ENCODE measurements at places on chromosomes 1 and 21. TPM values are rescaled to one million over a fixed set of nuclear protein-coding genes. Genes with fewer than 3 reads are reported as not detected.

The WNT2B gene
- polyA plus RNA-seq, result 0.84 TPM

The PPOX gene
- 42.0 TPM for polyA plus RNA-seq

The CZIB gene
- polyA plus RNA-seq, result 40.6 TPM

The DBT gene
- 3.0 TPM for polyA plus RNA-seq

DNA sequence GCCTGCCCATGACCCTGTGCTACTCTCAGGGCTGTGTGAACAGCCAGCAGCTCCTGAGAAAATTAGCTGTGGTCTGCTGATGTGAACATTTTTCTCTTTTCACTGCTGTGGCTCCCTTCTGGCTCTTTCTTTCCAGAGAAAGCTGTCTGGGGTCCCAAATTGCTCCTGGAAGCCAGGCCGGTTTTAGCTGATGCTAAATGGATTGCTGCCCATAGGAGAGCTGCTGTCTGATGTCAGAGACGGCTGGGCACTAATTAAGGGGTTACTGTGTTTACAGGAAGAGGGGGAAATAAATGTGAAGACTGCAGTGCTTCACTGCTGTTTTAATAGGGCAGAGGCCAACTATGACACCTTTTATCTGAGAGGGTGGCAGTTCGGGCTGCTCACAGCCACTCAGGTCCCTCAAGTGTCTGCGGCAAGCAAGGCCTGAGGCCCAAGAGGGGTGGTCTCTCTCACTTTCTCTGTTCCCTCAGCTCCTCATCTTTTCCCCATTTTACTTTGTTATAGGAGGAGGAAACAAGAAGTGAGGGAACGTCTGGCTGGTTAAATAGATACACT is 106.0 kb upstream of the GNG12 start:
- DNase-seq, result no peak

GRCh38 chr1:89799495-89799894 is 21.3 kb upstream of the LRRC8D start:
- no peak for DNase-seq

- no peak for DNase-seq
Observed at GRCh38 chr1:163085041-163085903, 16.1 kb downstream of the RGS4 start.

DNA sequence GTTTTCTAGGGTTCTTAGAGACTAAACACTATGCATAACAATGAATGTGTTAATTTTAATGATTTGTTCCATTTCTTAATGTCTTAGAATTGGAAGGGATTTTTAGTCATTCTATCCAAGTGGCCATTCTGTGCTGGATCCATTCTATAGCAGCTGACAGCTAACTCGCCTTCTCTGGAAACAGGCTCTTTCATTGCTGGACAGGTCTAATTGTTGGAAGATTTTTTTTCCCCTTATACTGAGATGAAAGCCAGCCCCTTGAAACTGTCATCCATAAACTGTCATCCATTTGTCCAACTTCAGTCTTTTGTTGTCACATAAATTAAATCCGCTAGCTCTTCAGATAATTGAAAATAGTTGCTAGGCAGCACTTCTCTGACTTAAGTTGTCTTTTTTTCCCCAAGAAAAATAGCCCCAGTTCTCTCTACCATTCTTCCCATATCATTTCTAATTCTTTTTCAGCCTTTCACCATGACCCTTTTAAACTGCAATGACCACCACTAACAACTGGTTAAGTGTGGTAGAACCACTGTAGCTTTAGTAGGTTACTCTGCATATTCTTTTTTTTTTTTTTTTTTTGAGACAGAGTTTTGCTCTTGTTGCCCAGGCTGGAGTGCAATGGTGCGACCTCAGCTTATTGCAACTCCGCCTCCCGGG is 19.7 kb downstream of the AK4 start:
- no peak for DNase-seq

DNA sequence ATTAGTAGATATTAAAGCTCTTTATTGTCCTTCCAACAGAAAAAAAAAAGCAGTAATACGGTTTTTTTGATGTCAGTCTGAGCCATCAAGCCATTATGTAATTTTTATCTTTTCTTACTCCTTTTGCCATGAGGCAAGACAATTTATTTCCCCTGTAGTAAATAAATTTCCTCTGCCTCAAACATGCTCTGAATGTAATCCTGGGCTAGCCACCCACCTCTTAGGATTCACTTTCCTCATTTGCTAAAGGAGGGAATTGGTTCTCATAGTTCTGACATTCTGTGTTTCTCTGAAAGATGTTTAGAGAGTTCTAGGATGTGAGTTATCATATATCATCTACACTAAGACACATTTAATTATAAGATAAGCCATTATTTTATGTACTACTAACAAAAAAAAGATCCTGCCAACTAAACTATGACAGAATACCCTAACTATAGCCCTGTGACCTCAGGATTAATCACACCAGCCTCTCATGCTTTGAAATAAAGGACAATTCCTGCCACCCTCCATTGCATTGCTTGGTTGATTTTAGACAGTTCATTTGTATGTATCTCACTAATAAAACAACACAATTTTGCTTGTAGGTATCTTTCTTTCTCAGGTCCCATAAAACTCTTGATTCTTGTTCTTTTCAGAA is 34.0 kb upstream of the RAP1A start:
- no peak for DNase-seq

GRCh38 chr1:181469829-181470228 is 13.5 kb upstream of the CACNA1E start:
- no peak for DNase-seq

DNA sequence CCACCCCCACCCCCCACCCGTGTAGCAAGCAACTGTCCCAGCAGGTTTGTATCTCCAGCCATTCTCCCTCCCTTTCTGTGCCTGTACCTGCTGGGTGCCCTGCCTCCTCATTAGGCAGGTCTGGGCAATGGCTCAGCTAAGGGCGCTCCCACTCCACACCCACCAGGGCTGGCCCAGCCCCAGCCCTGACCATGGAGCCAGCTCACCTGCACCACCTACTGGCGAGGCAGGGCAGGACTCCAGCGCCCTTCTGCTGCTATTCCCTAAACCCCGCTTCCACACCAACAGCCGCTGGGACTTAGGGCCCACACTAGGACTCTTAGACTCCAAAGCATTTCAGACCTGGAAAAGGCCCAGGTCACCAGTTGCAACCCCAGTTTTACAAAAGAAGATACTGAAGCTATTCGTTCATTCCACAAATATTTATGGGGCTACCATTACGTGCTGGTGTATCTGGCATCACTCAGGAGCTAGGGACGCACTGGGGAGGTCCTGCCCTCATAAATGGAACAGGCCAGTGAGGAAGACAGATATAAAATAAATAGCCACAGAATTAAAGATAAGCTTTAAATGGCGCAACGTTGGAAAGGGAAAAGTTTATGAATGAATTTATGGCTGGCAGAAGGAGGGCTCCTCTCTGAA is 24.0 kb downstream of the PGLYRP3 start:
- no peak for DNase-seq
